ENCODE measurements at places on chromosomes 1 and 21.

- DNase-seq: no peak
These were observed 16.1 kb upstream of the KCNE1 start for GRCh38 chr21:34528131-34528561.

DNA sequence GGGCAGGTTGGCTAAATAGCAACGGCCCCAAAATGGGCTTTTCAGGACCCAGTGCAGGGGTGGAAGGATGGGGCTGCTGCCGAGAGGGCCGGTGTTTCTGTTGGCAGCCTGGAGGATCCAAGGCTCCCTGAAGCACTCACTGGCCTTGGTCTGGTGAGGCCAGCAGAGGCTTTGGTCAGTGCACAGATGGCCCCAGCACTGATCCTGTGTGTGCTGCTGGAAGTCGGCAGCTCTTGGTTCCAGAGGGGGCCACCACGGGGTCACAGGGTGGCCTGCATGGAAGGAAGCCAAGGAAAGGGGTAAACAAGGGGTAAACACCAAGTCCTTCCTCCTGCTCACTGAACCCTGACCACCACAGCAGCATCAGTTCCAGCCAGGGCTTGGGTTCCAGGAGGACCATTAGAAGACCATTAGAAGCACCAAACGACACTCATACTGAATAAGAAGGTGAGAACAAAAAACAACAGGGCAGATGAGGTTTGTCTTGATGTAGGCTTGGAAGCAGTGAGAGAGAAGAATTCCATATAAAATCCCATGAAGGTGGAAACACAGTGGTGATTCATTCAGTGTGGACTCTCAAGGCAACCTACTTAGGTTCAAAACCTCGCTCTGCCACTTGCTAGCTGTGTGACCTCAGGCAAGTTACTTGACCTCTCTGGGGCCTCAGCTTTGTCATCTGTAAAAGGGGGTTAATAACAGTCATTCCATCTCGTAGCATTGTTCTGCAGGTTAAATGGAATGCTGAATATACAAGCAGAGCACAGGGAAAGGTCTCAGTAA is 184.5 kb downstream of the RUNX1 start:
- DNase-seq: no peak

- no peak for DNase-seq
These were observed 5.8 kb downstream of the PFKL start for GRCh38 chr21:44305691-44306090.

DNA sequence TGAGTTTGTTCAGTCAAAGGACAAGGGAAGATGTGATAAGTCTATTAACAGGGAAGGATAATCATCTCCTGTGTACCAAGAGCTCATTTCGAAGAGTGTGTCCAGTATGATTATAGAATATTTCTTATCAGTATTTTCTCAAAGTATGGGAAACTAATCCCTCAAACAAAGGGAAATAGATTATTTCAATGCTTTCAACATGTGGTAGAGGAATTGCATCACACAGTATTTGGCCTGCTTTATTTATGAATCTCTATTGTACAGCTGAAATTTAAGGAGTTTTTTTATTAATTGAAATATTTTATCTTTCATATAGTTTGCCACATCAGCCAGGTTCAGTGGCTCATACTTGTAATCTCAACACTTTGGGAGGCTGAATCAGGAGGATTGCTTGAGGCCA is 151.0 kb downstream of the CLEC20A start:
- no peak for DNase-seq

DNA sequence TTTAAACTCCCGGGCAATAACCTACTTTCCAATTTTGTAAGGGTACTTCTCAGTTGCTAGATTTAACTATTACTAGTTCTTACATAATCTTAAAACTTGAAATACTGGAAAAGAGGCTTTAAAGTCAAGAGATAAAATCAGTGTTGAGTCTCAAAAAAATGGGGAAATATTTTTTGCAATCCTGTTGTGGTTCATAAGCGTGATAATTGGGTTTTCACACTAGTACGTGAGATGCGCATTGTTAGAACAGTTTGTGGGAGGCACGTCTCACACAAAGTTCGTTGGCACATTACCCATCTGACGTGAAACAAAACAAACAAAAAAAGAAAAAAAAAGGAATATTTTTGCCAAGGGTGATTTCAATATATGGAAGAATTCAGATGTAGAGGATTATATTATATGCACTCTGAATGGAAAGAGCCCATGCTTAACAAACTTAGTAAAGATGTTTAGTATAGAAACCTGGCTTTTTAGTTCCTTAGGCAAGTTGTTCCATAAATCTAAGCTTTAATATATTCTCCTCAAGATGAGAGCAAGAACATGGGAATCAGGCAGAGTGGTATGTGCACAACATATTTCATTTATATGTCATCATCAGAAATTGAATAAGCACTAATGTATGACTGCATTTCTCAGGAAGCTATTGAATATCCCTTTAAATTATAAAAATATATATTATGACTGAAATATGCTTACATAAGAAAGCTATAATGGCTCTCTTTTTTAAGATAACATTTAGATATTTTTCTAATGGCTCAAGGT is 73.9 kb upstream of the TNFSF4 start:
- DNase-seq: no peak

DNA sequence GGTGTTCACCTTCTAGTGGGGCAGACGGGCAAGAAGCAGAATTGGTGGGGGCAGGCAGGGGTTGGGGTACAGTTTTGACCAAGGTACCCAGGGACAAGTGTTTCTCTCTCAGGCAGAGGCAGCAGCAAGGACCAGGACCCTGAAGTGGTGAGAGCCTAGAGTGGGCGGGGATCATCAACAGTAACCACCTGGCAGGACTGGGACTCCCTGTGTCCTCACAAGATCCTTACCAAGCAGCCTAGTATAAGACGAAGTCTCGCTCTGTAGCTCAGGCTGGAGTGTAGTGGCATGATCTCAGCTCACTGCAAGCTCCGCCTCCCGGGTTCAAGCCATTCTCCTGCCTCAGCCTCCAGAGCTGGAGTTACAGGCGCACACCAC is 3.2 kb upstream of the NADK start:
- no peak for DNase-seq

GRCh38 chr1:110081061-110081460 is 10.6 kb upstream of the ALX3 start:
- no peak for DNase-seq

- DNase-seq: no peak
These were observed 30.9 kb upstream of the NTMT2 start for GRCh38 chr1:170114906-170115305.

DNA sequence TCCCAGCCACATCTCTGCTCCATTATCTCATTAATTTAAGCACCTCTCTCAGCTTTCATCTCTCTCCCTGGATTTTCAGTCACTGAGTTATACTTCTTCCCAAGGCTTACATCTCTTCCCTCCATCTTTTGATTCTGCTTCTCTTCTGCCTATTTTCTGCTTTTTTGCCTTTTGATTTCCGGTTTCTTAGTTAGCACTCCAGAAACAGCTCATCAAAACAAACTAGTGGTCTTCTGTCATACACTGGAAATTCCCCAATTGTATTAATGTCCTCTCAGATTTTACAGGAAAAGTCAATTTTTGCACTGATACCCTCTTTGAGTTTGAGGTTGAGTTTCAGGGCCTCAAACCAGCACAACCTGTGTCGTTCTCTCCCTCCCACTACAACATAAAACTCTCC is 1.5 kb downstream of the LCE3E start:
- DNase-seq: no peak

DNA sequence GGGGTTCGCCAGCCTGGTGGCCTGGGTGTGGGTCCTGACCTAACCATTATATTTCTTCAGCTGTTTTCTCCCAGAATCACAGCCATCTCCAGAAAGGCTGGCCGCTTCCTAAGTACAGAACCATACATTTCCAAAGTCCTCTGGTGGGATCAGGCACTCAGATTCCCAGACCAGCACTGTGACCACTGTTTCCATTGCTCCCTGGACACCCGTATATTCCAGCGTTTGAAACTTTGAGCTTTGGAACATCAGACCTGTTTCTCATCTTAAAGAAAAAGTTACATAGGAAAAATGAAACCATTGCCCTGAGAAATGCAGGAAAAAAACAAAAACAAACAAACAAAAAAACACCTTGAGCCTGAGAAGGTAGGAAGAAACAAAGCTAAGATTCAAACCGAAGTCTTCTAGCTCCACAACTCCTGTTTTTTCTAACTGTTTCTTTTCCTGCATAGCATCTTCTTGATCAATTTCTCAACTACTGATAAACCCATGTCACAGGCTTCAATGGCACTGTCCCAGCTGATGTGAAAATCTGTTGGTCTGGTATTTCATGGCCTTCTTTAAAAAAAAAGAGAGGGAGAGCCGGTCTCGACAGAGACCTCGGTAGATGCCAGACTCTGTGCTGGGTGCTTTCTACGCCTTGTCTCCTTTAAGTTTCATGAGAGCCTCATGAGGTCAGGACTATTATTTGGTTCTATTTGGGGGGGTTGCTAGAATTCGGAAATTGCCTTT is 221.3 kb downstream of the TOMM20 start:
- DNase-seq: no peak

DNA sequence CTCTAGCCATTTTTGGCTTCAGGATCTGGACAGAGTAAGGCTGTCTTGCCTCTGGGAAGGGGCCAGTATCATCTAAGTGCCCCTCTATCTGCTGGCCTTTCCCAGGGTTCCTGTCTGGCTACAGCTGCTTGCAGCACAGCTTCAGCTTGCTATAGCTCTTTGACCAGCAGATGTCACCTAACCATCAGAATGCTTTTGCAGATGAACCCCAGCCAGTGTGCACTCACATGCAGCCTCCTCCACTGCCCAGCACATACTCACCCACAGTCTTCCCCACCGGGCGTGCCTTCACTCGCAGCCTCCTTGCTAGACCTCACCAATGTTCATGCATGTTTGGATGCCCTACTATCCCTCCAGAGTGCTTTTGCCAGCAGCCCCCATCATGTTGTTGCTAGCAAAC is 769.0 kb downstream of the BRINP3 start:
- DNase-seq: no peak

DNA sequence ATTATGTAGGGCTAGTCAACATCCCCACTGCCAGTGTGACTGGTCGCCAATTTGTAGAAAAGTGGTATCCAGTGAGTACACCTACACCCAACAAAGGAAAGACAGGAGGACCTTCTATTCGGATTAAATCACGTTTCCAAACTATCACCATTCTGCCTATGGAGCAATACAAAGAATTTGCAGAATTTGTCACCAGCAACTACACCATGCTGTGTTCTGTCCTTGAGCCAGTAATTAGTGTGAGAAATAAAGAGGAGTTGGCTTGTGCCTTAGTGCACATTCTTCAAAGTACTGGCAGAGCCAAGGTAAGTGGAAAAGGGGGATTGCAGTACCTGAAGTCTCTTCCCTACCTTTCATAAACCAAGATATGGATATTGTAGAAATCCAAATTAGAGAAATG is 53.8 kb downstream of the CLEC20A start:
- DNase-seq: no peak

All from CD8-positive, alpha-beta memory T cell (primary cell).